Activated gamma-delta T cell treated with anti-CD3 and anti-CD28 coated beads, Interleukin-2, amount 50 U/mL, for 16 hours (primary cell): ENCODE measurements at places on chromosomes 1 and 21.

- no peak for DNase-seq
Measured at GRCh38 chr1:197920067-197920396, 2.9 kb downstream of the LHX9 start.

DNA sequence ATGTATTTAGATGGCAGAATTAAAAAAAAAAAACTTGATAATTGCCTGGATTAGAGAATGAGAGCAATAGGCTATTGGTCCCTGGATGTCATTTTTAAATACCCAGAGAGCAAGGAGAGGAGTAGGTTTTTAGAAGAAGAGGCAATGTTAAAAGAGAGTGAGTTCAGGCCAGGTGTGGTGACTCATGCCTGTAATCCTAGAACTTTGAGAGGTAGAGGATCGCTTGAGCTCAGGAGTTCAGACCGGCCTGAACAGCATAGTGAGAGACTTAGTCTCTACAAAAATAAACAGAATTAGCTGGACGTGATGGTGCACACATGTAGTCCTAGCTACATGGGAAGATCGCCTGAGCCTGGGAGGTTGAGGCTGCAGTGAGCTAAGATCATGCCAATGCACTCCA is 15.9 kb upstream of the MUTYH start:
- DNase-seq, result no peak

GRCh38 chr1:72060466-72061245 is 221.7 kb downstream of the NEGR1 start:
- no peak for DNase-seq

DNA sequence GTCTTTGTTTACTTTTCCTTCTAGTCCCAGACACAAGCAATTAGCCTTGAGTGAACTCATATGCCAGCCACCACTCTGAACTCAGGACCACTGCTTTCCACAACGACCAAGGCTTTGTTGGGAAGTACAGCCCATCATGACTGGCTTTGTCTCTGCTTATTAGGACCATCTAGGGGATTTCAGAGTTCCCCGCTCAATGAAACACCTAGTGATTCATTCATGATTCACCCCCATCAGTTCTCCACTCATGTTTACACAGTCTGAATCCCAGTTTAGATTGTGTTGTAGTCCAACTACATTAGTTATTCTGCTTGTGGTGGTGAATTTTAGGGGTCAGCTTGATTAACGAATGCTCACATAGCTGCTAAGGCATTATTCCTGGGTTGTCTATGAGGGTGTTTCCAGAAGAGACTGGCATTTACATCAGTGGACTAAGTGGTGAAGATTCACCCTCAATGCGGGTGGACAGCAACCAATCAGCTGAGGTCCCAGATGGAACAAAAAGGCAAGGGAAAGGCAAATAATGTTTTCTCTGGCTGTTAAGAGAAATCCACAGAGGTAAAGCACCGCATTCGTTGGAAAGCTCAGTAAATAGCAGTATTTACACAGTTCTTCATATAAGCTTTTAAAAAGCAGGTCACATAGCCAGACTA is 122.7 kb downstream of the RGS21 start:
- DNase-seq, result no peak

DNA sequence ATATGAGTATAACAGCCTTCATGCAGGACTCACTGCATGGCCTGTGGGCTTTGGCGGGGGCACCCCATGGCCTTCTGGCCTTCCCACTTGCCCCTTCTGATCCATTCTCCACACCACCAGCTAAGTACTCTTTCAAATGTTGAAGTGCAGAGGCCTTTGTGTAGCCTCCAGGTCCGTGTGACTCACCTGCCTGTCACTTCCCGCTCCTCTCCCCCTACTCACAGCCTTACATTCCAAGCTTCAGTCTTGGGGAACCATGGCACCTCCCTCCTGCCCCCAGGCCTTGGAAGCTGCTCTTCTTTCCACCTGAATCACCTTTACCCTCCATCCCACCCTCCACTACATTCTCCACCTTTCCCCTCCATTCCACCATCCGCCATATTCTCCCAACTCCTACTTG is 69.6 kb downstream of the PGM1 start:
- no peak for DNase-seq
